ENCODE measurements at places on chromosomes 12 and 14. TPM values are rescaled to one million over a fixed set of nuclear protein-coding genes. Genes with fewer than 3 reads are reported as not detected.
A peak's percentile ranks its signal among the peaks of the same experiment; 100 is the strongest.

- DNase-seq, result no peak
Measured at GRCh38 chr12:5945071-5946008, at the start of gene ANO2. Gene ANO2, minus strand, starts transcription at chr12:5945259. Its CDS starts 42 bp downstream, at chr12:5945217.

DNA sequence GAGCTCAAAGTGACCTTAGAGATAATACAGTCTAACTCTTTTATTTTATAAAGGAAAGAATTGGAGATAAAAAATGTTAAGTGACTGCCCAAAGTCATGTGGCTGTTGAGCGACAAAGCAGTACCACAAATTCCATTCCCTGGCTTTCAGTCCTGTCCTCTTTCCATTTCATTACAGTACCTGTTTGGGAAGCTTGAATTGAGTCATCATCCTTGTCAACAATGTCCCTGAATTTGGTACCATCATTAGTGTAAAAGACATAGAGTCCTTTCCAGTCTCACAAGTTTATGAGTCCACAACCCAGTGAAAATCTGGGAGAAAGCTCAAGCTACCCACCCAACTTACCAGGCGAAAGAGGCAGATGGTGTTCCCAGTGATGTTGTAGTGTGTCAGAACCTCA is 3.8 kb downstream of the ERP27 start:
- no peak for DNase-seq

GRCh38 chr12:47983541-47984115 is 20.2 kb downstream of the TMEM106C start:
- DNase-seq, result no peak

- DNase-seq, result no peak
Measured at GRCh38 chr12:116062698-116063097, 214.8 kb downstream of the MED13L start.

- no peak for DNase-seq
Measured at GRCh38 chr12:39125566-39125965, 220.2 kb upstream of the CPNE8 start.

GRCh38 chr12:122752464-122753318 is at the start of gene DENR:
Gene DENR, plus strand, starts transcription at chr12:122752824. Its CDS starts 878 bp downstream, at chr12:122753702.
- DNase-seq, result peak; percentile 99

DNA sequence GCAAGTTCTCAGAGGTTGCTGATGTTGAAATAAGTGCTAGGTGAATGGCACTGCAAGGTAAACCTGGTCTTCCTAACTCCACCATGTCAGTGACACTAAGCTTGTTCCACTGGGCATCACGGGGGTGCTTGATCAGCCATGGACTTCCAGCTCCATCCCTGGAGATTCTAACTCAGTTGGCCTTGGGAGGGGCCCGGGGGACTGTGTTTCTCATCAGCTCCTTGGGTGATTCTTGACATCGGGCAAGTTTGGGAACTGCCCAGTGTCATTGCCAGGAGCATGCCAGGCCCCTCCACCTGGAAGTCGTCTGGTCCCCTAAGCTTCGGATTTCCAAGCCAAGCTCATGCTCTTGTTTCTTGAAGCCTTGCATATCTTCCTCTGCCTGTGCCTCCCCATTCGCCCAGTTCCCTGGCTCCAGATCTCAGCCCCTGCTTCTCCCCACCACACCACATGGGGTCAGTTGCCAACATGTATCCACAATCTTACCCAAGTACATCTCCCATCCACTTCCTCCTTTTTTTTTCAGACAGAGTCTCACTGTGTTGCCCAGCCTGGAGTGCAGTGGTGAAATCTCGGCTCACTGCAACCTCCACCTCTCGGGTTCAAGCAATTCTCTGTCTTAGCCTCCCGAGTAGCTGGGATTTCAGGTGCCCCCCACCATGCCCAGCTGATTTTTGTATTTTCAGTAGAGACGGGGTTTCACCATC is 30.7 kb upstream of the RFLNA start:
- no peak for DNase-seq

DNA sequence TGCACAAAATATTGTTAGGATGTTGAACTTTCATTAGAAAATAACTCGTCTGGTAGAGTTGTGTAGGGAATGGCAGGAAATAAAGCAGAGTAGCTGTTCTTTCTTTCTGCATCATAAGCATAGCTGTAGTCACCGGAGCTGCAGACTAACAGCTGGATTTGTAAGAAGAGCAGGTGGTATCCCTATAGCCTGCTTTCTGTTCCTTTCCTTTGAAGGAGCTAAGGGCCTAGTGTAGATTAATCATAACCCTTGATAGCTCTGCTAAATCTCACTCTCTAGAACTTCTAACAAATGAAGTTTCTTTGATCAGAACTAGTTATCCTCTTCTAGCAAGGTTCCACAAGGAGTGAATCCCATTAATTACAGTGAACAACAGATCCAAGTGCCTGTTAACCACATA is 3.5 kb downstream of the LMO3 start:
- DNase-seq, result no peak

DNA sequence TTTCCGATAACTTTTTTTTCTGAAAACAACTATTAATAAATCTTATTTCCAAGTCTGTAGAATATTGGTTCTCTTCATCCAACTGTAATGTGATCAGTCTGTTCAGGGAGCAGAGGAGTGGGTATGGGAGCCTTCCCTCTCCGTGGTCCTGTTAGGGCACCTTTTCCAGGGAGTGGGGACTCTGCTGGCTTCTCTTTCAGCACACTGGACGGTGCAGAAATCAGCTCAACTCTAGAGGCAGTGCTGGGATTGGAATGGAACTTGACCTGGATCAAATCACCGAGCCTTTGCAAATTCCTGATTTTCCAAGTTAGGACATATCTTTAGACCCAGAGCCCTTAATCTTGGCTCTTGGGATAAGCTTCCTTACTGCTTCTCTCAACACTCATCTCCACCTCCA is 630.4 kb downstream of the DIO2 start:
- no peak for DNase-seq

DNA sequence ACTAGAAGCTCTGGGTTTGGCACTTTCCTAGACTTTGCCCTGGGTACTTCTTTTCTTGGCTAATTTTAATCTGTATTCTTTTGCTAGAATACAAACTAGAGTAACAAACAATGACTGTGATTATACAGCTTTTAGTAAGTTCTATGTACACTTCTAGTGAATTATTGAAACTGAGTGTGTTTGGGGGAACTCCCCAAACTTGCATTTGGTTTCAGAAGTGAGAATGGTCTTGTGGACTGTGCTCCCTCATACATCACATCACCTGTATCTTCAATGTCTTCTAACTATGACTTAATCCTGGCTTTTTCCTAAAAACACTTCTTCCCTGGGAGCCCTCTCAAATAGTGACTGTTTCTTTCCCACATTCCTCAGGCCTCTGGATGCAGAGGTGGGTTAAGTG is 23.6 kb upstream of the SSTR1 start:
- no peak for DNase-seq

DNA sequence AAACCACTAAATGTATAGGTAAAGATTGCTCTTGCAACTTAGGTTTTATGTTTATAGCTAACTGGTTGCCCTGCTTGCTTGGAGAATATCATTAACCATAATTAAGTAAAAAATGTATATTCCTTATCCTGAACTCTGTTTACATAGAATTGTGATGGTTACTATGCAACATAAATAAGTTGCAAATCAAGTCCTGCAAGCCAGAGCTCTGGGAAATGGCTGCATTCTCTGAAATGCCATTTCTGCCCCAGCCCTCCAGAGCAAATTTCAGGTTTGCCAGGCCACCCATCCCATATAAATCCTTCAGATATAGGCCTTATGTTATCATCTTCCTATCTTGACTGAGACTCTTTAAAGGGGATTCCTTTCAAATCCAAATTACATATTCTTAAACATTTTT is 118.4 kb upstream of the MYF6 start:
- no peak for DNase-seq

SERPINA10 gene
- not detected for polyA plus RNA-seq

OVCH1 gene
- not detected for polyA plus RNA-seq

KRT77 gene
- polyA plus RNA-seq, result not detected

BATF gene
- polyA plus RNA-seq, result 60.4 TPM

HELB gene
- 29.4 TPM for polyA plus RNA-seq

ACSS3 gene
- not detected for polyA plus RNA-seq

ADCY4 gene
- polyA plus RNA-seq, result 0.64 TPM

LRTM2 gene
- polyA plus RNA-seq, result not detected

FGF6 gene
- polyA plus RNA-seq, result not detected

NOVA1 gene
- not detected for polyA plus RNA-seq

DNAI7 gene
- polyA plus RNA-seq, result not detected

MNAT1 gene
- 16.0 TPM for polyA plus RNA-seq
